D341Med (cell line): ENCODE measurements at places on chromosomes 4 and X.

DNA sequence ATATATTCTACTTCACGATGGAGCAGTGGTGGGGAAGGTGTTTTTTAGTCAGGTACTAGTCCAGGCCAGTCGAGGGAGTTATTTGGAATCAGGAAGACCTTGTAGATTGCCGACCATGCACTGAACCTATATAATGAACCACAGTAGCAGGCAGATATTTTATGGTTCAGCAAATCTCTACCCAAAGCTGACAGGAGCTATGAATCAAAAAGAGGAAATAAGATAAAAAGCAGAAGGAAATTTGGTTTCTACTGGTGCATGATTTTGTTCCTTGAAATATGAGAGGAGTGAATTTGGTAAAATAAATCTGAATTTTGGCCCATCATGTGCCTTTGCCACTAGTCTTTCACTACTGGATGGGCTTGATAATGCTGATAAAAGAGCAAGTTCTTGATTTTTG lies 924.3 kb upstream of the DIAPH2 start:
- DNase-seq, result no peak

DNA sequence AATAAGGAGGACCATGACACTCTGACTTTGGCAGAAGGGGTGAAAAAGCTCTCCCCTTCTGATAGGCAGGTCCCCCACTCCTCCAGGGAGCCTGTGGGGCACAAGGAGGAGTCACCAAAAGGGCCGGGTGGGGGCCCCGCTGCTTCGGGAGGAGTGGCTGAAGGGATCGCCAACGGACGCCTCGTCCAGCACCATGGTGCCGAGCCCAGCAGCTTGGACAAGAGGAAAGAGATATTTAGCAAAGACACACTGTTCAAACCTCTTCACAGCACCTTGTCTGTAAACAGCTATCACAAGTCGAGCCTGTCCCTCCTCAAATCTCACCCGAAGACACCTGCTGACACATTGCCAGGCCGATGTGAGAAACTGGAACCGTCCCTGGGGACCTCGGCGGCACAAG lies 105.6 kb downstream of the STOX2 start:
- no peak for DNase-seq

- DNase-seq, result peak; percentile 47
Measured at GRCh38 chr4:173288296-173288695, 45.9 kb downstream of the HMGB2 start.

- no peak for DNase-seq
Measured at GRCh38 chr4:62053974-62054373, 853.8 kb downstream of the ADGRL3 start.

- DNase-seq, result no peak
Measured at GRCh38 chr4:5942947-5943346, 50.1 kb upstream of the CRMP1 start.

- no peak for DNase-seq
Measured at GRCh38 chr4:131302108-131302507, 1847.0 kb upstream of the PCDH10 start.

- DNase-seq, result no peak
Measured at GRCh38 chr4:158155656-158156356, 17.0 kb downstream of the GASK1B start.

- DNase-seq, result no peak
Measured at GRCh38 chr4:8756816-8757215, 114.8 kb downstream of the HMX1 start.

- no peak for DNase-seq
Measured at GRCh38 chr4:186943411-186943810, 219.8 kb upstream of the FAT1 start.

DNA sequence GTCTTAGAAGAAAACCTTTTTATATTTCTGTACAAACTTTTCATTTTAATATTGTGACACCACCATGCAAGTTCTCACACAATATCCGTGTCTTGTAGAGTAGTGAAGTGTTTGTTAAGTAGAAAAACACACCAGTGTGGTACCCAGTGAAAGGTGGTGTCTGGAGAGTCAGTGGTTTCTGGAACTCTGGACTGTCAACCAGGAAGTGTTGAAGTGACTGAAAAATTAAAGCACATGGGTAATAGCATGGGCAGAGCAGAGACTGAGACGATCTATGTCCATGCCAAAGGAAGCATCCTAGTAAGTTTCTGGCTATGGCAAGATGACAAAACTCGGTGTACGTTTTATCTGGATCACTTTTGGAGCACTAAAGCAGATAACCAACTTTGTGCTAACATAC lies 22.2 kb downstream of the RAB9A start:
- no peak for DNase-seq

DNA sequence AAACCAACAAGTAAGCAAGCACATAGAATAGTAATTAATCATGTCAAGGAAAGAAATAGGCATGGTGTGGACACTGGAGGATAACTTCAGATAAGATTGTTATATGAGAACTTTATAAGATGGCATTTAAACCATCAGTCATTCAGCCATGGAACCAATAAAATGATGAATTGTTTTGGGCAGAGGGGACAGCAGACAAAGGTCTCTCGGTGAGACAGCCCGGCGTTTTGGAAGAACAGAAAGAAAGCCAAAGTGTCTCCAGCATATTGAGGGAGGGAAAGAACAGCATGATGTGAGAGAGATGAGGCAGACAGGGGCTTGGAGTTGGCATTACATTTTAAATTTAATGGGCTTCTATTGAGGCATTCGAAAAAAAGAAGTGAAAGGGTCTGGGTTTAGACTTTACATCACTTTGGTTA lies 883 bp upstream of the PPM1K start:
- DNase-seq, result no peak

GRCh38 chr4:16818005-16818404 lies 80.4 kb downstream of the LDB2 start:
- DNase-seq, result no peak
